ENCODE measurements at places on chromosomes 16 and 17. TPM values are rescaled to one million over a fixed set of nuclear protein-coding genes. Genes with fewer than 3 reads are reported as not detected.

The SARM1 gene
- polyA plus RNA-seq: 17.9 TPM

DNA sequence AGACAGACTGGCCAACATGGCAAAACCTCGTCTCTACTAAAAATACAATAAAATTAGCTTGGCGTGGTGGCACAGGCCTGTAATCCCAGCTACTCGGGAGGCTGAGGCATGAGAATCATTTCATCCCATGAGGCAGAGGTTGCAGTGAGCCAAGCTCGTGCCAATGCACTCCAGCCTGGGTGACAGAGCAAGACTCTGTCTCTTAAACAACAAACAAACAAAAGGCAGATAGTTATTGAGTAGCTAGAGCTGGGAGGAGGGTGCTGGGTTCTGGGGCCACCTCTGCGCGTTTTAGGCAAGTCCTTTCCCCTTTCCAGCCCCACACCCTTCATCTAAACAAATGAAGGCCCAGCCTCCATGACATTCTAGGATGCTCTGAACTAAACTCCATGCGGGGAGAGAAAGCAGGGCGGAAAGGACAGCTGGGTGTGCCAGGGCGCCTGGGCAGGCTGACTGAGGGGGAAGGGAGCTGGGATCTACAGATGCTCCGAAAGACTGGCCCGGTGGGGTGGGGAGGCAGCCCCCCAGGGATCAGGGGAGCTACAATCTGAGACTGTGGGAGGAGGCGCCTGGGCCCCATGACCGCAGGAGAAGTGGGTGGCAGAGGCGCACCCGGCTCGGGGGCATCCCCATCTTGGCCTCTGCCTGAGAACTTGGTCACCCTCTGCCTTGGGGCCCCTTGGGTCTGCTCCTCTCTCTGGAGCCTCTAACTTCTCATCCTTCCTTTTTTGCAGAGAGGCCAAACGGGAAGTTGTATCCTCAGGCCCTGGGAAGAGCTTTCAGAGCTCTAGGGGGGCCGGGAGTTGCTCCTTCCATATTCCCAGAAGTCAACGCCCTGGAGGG, 910 bp downstream of the ITGAL start:
- no peak for DNase-seq

- DNase-seq: no peak
Observed at GRCh38 chr16:47848421-47849109, 307.2 kb downstream of the ABCC12 start.

- DNase-seq: peak; percentile 34
Observed at GRCh38 chr17:968812-969730, 10.5 kb downstream of the NXN start.

DNA sequence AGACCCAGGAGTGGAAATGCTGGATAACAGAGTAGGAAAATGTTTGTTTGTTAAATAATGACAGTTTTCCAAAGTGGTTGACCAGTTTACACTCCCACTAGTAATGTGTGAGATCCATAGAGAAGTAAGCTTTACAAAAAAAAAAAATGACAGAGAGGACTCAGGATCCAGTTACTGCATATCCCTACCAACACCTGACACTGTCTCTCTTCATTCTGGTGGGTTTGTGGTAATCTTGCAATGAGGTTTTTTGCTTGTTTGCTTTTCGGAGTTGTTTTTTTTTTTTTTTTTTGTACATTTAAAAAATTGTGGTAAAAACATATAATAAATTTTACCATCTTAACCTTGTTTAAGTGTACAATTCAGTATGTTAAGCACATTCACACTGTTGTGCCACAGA, 23.6 kb upstream of the HOXB9 start:
- no peak for DNase-seq

GRCh38 chr16:55389426-55390073, 65.5 kb downstream of the IRX6 start:
- no peak for DNase-seq

GRCh38 chr16:2194852-2195321, 1.5 kb downstream of the CASKIN1 start:
- peak; percentile 74 for DNase-seq

DNA sequence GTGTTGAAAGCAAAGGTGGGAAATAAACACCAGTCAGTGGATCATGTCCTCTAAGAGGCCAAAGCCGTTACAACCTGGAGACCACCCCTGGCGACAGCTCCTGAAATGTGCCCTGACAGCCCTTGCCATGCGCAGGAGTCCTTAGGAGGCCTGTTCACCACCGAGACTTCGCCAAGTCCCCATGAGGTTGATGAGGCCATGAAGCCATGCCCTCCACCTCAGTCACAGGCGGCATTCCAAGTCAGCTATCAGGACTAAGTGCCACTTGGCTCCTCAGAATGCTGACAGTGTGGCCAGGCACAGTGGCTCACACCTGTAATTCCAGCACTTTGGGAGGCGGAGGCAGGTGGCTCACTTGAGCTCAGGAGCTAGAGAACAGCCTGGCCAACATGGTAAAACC, 27.1 kb downstream of the ADAM11 start:
- DNase-seq: no peak

DNA sequence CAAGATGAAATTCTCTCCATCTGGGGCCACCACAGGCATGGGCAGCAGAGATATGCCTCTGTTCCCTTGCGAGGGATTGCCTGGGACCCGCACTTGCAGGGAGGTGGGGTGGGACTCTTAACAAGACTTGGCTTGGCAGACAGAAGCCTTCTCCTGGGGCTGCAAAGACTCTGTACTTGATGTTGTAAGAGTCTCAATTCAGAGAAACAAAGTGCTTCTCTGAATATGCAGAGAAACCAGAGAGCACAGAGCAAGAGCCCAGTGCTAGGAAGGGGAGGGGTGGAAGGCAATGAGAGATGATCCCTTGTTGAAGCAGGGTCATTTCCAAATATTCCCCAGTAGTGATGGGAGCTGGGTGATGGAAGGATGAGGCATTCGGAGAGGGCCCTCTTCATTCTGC, 2.2 kb downstream of the MMP28 start:
- no peak for DNase-seq

DNA sequence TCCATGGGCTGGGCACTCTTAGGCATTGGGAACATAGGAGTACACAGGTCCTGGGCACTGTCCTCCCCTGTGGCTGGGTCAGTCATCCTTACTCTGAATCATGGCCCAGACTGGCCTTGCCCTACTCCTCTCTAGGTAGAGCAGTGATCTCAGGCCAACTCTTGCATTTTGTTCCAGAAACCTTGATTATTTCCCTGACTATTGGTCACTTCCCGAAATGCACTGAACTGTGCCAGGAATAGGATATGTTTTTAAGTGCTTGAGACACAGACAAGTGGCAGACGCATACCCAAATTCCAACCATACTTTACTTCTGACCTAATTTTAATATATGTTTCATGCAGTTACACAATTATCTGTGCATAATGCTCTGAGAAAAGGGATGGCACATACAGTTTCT, 10.3 kb downstream of the KRABD2 start:
- DNase-seq: no peak

GRCh38 chr16:4380119-4381063, 8.7 kb downstream of the VASN start:
- DNase-seq: no peak

GRCh38 chr17:38561416-38562214, 44.1 kb downstream of the SRCIN1 start:
- no peak for DNase-seq
